ENCODE measurements at places on chromosomes 16 and 17.

DNA sequence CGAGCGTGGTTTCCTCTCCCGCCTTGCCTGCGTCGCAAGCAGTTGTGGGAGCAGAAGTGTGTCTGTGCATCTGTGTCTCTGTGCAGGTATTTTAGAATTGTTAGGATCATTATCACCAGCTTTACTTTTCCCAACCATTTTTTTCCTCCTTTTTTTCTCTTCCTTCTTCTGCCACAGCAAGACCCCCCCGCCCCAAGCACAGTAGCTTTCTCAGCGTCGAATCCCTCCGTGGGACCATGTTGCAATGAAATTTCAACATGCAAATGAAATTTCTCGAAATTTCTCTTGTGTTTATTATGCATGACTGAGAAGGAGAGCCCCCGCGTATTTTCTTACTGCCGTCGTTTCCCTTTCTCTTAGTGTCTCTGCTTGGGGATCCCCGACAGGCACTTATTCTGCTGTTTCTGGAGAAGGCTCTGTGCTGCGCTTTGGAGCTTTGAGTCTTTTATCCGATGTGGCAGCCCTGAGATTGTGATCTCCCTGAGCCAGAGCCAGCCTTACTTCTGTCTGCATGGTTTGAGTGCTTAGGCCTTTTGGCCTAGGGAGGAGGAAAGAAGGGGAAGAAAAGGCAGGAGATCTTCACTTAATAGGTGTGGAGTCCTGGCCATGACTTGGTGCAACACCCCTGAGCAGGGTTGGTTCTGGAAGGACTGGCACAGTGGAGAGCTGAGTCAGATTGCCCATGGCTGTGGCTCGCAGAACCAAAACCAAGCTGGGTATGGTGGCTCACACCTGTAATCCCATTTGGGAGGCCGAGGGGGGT is 5.0 kb downstream of the ARMC7 start:
- H3K36me3 ChIP-seq: no peaks in the 10 kb centered on the region
- no peaks in the 10 kb centered on the region for H3K4me1 ChIP-seq
- no peak for DNase-seq
- H3K27ac ChIP-seq: no peak overlapping the region
- no peak overlapping the region for H3K4me3 ChIP-seq

DNA sequence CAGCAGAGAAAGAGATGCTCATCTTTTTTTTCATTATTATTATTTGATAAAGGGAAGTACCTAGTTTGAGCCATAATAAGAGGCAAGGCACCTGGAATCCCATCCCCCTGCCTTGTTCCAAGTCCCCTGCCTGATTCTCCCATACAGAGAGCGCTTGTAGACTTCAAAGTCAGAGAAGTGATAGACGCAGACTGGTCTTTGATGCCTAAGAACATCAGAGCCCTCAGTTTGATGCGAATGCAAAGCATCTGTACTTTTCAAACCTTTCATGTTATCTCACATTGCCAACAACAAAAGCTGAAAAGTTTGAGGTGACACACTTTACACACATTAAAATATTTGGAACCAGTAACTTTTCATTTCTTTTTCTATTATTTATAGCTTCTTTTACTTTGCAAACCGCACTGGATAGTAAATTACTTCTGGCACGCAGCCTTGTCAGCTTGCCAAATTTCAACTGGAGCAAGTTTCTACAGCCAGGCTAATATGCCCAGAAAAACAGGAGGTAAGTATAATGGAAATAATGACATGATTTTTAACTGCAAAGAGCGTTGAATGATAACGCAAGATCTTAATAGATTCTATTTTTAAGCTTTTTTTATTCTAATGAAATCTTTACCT is 5.9 kb upstream of the UTP6 start:
- no peak for DNase-seq
- H3K27ac ChIP-seq: no peak overlapping the region
- H3K4me1 ChIP-seq: no peaks in the 10 kb centered on the region

- no peaks in the 10 kb centered on the region for H3K36me3 ChIP-seq
- no peak for DNase-seq
- H3K4me1 ChIP-seq: peaks cover 9% of the 10 kb centered on the region
These were observed 18.9 kb upstream of the CYLD start for GRCh38 chr16:50722960-50723359.

DNA sequence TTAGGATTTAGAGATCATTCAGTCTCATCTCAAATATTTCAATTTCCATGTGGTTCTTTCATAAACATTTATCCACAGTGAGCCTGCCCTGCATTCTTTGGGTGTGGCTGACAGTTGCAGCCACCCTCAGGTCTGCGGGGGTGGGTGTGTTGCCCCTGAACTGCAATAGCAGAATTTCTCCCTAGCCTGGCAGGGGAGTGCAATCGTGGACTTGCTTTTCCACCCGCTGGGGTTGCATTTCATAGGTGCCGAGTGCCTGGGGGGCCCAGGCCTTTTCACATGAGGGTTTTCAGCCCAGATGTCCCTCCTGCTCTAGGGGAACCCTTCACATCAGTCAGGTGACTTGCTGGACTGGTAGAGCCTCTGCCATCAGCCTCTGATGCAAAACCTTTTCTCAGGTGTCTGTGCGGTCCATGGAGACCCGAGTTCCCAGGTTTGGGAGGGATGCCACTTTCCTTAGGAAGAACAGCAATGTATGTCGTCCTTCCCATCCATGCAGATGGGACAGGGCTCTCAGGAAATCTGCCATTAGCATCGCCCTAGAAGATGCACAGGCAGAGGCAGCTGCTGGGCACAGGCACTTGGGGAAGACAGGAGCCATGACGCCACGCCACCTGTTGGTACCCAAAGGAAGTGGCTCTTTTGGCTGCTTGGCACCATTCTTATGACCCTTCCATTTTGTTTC is 2.4 kb upstream of the USP36 start:
- DNase-seq: no peak
- H3K4me3 ChIP-seq: no peak overlapping the region
- no peak overlapping the region for H3K27ac ChIP-seq
- H3K4me1 ChIP-seq: peaks cover 6% of the 10 kb centered on the region
- no peaks in the 10 kb centered on the region for H3K27me3 ChIP-seq
